M059J (cell line): ENCODE measurements at places on chromosomes 7 and 10.
A peak's percentile ranks its signal among the peaks of the same experiment; 100 is the strongest.

- DNase-seq, result no peak
Measured at GRCh38 chr7:111685349-111685748, 123.1 kb upstream of the IMMP2L start.

DNA sequence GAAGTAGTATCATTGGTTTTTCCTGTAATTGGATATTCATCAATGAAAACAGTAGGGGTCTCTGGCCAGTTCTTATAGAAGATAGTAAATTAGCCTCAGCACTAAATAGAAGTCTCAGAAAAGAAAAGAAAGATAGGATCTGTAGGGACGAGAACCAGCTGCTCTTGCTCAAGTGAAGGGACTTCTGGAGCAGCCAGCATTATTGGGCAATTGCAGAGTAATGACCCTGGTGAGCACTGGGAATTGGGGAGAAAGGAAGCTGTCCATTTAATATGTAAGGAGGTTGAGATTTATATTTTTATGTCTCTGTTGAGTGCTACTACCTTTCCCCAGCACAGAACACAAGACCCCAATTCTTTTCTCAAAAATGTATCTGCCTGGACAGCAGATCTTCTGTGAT is 61.2 kb upstream of the WNT16 start:
- no peak for DNase-seq

DNA sequence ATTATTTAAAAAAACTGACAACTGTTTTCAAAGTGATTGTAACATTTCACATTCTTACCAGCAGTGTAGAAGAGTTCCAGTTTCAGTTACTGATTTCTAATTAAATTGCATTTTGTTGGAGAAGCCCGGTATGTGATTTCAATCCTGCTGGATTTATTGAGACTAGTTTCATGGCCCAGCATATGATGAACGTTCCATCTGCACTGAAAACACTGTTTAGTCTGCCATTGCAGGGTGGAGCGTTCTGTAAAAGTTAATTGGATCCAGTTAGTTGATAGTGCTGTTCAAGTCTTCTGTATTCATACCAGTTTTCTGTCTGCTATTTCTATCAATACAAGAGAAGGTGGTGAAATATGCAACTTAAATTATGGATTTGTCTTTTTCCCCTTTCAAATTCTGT is 37.3 kb upstream of the CCNY start:
- DNase-seq, result no peak

- no peak for DNase-seq
Measured at GRCh38 chr10:59299933-59300332, 62.4 kb downstream of the FAM13C start.

DNA sequence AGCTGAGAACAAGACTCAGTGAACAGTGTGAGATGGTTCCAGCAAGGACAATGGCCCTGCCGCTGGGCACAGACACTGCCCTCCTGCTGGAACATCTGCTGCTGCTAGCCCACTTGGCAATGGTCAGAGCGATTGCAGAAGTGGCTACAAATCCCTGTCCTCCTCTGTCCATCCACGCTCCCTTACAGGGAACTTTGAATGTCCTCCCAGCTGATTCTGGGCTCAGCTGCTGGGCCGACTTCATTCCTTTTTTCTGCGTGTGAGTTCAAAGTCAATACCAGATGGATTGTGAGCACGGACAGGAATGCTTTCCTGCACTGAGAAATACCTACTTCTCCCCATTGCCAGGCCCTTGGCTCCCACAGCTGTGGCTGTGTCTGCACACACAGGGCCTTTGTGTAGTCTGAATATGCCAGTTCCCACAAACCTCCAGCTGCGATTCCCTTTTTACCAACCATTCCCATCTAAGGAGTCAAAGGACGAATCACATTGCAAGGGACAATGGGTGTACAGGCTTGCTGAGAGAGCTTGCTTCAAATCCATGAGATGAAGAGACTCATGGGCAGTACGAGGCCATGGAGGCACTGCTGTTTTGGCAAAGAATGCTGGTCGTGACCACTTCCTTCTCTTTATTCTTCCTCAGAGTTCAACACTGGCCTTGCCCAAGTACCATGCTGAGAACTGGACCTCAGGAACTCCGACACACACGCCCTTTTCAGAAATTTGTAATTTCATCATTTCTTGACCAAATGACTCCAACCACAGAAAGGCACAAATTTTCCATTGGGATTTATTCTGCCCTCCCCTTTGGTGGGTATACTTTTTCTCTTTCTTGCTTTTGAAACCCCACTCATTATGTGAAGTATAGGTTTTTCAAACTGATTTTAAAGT is 44.2 kb downstream of the BPGM start:
- peak; percentile 82 for DNase-seq

DNA sequence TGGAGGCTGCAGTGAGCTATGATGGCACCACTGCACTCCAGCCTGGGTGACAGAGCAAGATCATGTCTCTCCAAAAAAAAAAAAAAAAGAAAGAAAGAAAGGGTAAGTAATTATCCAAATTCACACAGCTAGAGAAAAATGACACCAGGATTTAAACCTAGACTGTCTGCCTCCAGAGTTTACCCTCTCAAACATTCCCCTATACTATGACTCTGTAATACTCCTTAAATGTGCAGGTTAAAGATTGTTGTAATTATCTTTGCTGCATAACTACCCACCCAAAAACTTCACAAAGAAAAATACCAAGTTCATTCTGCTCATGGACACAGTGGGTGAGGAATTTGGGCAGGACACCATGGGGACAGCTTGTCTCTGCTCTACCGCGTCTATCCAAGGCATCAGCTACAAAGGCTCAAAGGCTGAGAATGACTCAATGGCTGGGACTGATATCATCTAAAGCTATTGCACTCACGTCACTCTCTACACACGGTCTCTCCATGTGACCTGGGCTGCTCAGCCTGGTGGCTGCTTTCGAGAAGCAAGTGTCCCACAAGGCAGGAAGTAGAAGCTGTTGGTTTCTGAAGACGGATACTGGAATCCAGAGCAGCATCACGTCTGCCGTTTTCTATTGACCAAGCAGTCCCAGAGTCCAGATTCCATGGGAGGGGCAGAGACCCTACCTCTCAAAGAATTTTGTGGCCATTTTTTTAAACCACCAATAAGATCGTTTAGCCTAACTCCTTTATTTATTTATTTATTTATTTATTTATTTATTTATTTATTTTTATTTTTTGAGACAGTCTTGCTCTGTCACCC is 185.7 kb upstream of the AUTS2 start:
- peak; percentile 94 for DNase-seq

GRCh38 chr10:27245836-27246235 is 5.2 kb upstream of the ACBD5 start:
- DNase-seq, result no peak

GRCh38 chr7:81525841-81526240 is 244.0 kb downstream of the HGF start:
- DNase-seq, result no peak

GRCh38 chr7:128055637-128056036 is 24.4 kb upstream of the LRRC4 start:
- DNase-seq, result no peak

DNA sequence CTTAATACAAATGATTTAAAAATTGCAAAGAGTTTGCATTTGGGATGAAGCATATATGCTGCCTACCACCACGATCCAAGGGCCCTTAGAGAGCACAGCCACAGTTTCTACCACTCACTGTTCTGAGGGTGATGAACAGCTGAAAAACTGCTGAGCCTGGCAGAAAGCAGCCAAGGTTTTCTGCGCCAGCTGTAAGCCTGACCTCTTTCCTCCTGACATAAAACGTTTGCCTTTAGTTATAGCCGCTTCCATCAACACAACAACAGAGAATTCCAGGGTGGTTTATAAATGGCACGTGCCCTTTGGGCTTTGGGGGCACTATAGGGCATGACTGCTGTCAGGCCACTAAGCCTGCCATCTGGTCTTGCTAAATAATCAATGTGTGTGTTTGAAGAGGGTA is 222.8 kb downstream of the RELN start:
- DNase-seq, result no peak

DNA sequence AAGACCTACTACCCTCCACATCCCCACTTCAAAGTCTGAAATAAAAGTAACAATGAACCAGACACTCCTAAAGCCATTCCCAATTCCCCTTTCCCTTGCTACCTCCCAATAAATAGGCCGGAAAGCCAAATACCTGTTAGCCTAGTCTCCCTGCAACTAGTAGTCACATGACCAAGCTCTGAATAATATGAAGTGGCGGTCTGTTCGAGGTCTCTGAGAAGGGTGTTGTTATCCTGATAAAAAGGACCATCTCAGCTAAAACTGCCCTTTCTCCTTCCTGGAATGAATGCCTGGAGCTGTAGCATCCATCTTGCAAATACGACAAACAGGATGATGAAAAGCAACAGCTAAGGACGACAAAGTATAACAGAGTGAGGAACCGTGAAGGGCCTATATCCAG is 6.0 kb downstream of the KIF5B start:
- DNase-seq, result no peak

DNA sequence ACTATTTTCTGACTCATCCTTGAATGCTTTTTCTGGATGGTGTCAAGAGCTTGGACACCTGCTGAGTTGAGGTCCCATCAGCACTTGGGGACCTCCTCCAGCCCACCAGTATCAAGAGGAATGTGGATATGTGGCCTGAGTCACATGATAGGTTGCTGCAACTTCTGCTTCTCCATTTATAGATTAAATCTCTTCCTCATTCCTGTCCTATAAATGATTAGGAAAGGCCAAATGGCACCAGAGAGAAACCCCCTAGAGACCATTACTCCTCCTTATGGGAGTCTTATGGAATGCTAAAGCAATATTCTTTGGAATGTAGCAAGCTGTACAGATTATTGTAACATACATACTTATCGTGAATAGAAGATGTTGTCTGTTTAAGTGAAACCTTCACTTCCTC is 85.6 kb downstream of the NEUROD6 start:
- no peak for DNase-seq

- DNase-seq, result no peak
Measured at GRCh38 chr10:62007145-62007544, 105.6 kb downstream of the ARID5B start.

DNA sequence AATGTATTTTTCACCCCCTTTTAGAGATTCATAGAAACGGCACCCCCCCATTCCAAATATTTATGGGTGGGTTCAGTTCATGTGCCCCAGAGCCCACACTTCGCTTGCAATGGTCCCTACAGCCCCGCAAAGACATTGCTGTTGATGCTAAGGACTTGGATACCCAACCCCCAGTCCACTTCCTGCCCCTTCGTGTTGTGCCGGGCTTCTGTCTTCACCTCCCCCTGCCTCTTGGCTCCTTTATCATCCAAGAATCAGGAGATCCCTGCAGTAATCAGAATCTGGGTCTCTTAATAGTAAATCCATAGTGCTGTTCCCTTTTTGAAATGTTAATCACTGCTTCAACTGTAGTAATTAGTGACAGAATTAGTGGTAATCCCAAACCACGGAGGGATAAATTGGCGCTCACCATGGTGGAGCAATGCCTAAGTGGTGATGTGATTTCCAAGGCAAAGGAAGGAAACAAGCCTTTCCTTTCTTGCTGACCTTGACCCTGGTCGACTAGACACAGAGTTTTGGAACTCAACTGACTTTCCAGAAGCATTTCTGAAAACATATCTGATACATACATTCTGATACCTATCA is 67.7 kb downstream of the HK1 start:
- no peak for DNase-seq

GRCh38 chr7:50359995-50360925 is 55.7 kb downstream of the IKZF1 start:
- peak; percentile 9 for DNase-seq

GRCh38 chr10:11080564-11080984 is 62.9 kb downstream of the CELF2 start:
- DNase-seq, result no peak

GRCh38 chr10:69801434-69802315 is at the start of gene COL13A1:
Gene COL13A1 (plus strand): TSS chr10:69801906. CDS start chr10:69802424, 518 bp downstream.
- DNase-seq, result peak; percentile 84

DNA sequence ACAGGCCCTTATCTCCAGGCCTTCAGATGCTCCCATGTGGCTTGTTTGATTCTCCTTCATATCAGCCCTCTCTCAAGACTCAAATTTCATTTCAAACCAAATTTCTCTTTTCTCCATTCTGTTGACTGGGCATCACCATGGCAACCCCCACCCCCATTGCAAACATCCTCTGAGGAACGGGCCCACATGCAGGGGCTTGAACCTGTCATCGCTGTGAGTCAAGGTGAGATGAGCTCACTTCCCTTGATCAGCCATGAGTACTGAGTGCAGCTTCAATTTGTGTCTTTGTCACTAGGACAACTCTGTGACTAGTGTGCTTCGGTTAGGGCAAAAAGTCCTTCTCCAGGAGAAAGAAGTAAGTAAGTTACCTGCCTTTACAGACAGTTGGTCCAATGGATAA is 41.9 kb downstream of the CALML3 start:
- peak; percentile 88 for DNase-seq

DNA sequence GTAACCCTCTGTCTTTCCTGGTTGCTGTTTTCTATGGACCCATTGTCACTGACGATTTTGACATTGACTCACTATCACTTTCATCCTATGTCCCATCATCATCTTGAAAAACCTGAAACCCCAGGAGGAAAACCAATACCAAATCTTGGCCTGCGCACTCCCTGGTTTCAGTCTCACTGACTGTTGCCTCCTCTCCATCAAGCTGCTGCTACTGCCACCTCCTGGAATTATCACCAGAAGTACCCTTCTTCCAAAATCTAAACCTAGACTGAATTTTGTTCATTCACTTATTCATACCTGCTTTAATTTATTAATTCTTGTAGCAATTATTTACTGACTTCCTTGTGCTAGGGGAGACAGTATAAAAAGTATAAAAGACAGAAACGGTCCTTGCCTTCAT is 44.5 kb upstream of the ACBD5 start:
- peak; percentile 5 for DNase-seq

DNA sequence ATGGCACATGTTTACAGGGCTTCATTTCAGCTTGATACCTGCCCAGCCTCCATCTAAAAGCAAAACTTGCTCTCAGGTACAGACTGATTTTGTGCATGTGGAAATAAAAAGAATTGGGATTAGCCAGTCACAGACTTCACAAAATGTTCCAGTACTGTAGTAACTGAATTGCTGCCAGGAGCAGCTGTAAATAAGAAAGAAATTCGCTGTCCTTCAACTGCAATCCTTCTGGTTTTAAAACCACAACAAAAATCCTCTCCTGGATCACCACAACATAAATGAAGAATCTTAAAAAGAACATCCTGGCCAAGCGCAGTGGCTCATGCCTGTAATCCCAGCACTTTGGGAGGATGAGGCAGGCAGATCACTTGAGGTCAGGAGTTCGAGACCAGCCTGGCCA is 3.9 kb upstream of the MIOS start:
- peak; percentile 72 for DNase-seq

DNA sequence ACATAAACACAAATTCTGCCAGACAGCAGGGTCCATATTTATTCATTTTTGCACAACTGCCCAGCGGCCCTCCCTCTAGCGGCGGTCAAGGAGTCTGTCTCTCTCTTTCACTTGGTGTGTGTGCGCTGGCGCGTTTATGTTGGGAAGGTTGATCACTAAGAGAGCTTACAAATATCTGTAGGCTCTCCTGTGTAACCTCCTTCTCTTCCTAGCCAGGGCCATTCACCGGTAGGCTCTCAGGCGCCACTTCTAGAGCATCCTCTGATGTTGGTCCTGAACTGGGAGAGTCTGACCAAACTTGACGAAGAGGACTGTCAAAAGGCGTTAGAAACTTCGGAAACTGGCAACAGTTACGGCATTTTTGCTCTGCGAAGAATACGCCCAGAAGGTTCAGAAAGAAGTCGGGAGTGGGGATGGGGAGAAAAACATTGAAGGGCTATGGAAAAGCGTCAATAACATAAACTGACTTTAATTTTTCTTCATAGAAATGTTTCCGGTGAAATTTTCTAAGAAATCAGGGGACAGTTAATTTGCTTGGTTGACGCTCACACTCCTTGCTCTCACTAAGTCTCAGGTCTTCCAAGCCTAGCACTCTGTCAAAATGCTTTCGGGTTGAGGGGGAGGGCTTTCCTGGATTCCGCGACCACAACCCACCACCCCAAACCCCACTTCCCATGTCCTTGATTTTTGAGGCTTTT is 731.1 kb downstream of the ZWINT start:
- peak; percentile 17 for DNase-seq

GRCh38 chr7:91880016-91880412 is 488 bp downstream of the MTERF1 start:
- peak; percentile 12 for DNase-seq
